ENCODE measurements at places on chromosomes 2 and 18.
A peak's percentile ranks its signal among the peaks of the same experiment; 100 is the strongest.

DNA sequence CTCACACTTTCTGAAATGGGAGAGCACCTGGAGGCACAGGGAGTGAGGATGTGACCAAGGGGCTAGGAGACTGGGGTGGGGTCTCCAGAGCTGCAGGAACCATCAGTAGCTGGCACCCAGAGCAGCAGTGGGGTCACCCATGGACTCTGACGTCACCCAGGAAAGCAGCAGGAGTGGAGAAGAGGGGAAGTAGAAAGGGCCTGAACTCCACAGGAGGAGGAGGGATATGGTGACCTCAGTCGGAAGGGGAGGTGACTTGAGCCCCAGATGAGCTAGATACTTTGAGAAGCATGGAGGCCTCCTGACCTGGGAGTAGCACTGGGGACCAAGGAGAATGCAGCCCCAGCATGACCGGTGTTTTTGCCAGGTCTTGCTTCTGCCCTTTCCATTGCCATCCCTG, 8.8 kb downstream of the NMUR1 start:
- DNase-seq, result no peak

DNA sequence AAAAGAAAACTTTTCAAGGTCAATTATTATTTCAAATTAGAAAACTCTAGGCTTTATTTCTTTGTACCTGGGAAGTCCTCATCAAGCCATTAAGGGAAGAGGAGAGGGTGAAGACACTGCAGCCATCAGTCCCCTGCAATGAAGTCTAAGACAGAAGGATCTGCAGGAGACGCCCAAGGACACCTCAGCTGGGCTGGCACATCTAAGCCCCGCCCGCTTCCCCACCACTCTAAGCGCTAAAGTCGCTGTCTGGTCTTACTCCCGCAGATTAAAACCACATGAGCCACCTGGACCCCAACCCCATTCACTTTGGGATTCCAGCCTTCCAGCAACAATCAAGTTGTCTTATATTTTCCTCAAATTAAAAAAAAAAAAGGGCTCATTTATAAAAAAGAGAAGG, 104.4 kb downstream of the AFF3 start:
- peak; percentile 71 for DNase-seq

DNA sequence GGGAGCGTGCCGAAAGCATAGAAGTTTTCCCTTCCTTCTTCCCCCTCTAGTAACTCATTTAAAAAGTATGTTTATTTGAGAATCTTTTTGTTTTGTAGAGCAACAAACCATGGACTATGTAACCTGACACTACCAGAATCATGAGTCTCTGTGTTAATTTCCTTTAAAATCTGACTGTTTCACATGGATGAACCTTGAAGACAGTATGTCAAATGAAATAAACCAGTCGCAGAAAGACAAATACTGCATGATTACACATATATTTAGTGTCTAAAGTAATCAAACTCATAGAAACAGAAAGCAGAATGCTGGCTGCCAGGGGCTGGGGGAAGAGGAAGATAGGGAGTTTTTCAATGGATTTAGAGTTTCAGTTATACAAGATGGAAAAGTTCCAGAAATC, 32.3 kb downstream of the PTPN2 start:
- DNase-seq, result no peak

- DNase-seq, result peak; percentile 55
Observed at GRCh38 chr2:64487256-64488049, 33.5 kb downstream of the LGALSL start.

DNA sequence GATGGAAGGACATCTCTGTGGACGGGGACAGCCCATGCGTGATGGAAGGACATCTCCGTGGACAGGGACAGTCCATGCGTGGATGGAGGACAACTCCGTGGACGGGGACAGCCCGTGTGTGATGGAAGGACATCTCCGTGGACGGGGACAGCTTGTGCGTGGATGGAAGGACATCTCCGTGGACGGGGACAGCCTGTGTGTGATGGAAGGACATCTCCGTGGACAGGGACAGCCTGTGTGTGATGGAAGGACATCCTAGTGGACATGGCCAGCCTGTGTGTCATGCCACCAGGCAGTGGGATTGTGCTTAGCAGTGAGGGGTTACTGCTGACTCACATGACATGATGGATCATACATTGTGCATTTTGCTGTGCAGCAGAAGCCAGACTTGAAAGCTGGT, 30.0 kb upstream of the NFATC1 start:
- no peak for DNase-seq

GRCh38 chr2:50513724-50514123, 518.2 kb downstream of the NRXN1 start:
- peak; percentile 42 for DNase-seq

DNA sequence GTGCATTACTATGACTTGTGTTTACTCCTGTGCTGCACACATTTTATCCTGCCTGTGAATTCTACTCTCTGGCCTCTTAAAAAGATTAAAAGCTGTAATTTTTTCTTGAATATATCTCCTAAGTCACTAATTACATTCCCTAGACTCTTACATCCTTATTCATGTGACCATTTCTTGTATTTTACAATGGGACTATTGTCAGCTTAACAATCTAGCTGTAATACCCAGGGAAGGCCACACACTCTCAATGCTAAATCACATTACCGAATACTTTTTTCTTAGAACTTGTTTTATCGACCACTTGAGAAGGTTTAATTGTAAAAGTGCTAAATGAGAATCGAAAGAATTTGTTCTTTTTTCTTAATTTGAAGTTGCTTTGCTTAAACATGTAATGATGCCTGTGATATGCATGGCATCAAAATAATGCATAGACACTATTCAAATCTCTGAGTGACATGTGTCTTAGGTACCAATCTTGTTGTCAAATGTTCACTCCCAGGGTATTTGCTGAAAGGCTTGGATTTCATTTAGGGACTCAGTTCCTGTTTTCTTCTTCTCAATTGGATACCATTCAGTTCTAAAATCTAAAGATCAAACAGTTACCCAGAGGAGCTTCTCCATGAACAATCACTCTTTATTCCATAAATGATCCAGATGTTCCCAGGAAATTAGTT, 498.5 kb downstream of the DPP10 start:
- no peak for DNase-seq

DNA sequence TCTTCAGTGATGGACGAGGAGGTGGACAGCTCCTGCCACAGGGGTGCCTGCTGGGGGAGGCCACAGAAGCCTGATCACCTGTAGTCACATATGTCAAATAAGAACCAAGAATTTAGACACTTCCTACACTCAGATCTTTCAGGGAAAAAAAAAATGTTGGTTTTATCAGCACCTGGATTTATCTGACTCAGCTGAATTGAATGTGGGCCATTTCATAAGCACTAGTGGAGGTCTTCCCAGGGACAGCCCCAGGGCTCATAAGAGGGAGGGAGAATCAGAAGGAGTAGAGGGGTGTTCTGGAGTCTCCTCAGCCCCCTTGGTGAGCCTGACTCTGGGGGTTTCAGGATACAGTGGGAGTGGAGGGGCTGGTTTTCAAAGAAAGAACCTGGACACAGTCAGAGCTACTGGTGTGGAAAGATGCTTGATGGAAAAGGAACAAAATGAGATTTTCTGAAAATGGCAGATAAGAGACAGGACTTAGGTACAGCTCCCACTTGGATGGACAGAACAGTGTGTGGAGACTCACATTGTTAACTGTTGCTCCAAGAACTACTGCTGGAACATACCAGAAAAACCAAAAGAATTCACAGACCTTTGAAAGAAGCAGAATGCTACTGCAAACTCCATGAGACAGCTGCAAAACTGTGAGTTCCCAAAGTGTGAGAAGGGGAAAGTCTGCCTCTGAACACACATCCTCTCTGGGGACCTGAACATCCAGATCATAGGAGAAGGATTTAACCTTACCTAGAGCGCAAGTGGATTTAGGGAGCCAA, 45.4 kb downstream of the LCT start:
- no peak for DNase-seq

- DNase-seq, result no peak
Observed at GRCh38 chr2:195659114-195659513, 2.1 kb downstream of the SLC39A10 start.

GRCh38 chr2:100560216-100560830, 2.5 kb upstream of the PDCL3 start:
- DNase-seq, result no peak

- peak; percentile 68 for DNase-seq
Observed at GRCh38 chr2:39511219-39511604, 74.1 kb upstream of the MAP4K3 start.

DNA sequence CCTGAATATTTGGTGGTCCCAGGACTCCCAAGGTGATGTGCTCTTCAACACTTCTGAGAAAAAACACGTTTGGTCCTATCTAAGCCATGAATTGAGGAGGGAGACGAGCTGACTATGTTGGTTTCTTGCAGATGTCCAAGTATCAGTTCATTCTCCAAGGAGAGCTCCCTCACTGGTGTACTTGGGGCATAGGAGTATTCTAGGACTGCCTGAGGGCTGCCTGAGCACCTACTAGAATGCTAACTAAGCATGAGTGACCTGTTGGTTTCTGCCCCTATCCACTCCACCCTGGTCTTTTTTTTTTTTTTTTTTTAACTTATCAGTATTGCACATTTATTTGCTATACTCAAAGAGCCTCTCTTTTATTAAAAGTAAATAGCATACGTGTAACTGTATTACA, 200.5 kb upstream of the FANCL start:
- DNase-seq, result no peak

DNA sequence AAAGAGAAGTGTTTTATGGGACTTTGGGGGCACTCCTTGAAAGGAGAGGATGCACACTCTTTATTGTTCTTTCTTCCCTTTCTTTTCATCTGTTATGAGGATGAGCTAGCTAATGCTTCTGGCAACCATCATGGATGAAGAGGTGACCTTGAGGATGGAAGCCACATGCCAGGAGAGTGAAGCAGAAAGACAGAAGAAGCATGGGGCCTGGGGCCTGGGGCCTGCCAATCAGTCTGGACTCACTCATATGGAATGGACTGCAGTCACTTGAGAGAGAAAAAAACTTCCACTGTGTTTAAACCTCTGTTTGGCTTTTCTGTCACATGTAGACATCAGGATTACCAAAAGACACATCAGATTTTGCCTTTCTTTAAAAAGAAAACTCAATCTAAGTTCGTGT, 35.8 kb upstream of the ZFP36L2 start:
- no peak for DNase-seq

GRCh38 chr18:67199993-67200617, 316.4 kb downstream of the DSEL start:
- peak; percentile 91 for DNase-seq

- no peak for DNase-seq
Observed at GRCh38 chr2:66189553-66189952, 245.4 kb upstream of the MEIS1 start.

GRCh38 chr2:42336361-42336965, 24.6 kb downstream of the COX7A2L start:
- DNase-seq, result no peak

- no peak for DNase-seq
Observed at GRCh38 chr2:53784436-53784835, 2.3 kb downstream of the ASB3 start.

DNA sequence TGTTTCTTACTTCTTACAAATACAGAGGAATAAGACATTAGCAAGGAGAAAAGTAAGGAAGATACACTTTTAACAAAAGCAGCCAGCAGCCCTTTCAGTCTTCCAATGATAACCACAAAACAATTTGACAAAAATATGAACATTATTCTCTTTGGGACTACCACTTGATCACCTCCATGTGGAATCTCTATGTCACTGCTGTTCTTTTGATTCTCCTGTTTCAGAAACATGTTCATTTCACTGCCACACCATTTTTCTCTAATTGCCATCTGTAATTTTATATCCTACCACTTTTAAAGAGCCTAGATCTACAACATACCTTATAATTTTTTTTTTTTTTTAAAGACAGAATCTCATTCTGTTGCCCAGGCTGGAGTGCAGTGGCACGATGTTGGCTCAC, 10.9 kb downstream of the INO80D start:
- DNase-seq, result no peak

DNA sequence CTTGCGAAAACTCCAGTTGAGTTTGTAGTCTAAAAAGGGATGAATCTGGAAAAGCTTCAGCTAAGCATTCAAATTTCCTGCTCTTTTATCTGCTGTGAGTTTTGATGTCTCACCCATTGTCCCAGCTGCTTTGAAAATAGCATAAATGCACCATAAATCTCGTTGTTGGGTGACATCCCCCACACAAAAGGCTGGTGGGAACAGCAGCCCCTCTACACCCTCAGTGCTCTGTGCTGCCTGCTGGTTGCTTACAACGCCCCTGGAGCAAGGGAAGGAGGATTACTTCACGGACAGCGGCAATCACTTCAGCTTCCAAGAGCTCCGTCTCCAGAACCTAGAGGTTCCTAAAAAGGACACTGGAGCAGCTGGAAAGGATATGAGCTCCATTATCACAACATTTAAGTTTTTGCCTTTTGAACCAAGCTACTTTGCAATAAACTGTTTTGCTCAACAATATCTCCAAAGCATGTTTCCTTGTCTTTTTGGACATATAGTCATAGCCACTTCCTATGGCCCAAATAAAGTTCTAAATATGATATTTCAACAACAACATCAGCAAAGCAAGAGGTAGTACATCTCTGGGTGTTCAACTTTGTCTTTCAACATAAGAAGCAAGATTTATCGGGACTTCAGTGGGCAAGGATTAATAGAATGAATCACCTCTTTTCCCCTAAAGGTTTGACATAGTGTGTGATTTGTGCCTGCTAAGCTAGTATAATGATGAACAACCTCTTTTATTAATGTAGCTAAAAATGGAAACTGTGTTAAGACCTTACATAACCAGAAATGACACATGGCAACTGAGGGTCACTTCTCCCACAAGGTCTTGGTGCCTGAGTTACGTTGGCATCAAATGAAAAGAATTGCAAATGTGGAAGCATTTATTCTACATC, 413.5 kb downstream of the TXNL1 start:
- DNase-seq, result no peak

DNA sequence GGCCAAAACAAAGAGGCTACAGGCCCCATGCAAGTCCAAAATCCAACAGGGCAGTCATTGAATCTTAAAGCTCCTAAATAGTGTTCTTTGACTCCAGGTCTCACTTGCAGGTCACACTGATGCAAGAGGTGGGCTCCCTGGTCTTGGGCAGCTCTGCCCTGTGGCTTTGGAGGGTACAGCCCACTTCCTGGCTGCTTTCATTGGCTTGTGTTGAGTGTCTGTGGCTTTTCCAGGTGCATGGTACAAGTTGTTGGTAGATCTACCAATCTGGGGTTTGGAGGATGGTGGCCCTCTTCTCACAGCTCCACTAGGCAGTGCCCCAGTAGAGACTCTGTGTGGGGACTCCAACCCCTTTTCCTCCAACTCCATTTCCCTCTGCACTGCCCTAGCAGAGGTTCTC, 115.8 kb upstream of the ALKAL2 start:
- no peak for DNase-seq

DNA sequence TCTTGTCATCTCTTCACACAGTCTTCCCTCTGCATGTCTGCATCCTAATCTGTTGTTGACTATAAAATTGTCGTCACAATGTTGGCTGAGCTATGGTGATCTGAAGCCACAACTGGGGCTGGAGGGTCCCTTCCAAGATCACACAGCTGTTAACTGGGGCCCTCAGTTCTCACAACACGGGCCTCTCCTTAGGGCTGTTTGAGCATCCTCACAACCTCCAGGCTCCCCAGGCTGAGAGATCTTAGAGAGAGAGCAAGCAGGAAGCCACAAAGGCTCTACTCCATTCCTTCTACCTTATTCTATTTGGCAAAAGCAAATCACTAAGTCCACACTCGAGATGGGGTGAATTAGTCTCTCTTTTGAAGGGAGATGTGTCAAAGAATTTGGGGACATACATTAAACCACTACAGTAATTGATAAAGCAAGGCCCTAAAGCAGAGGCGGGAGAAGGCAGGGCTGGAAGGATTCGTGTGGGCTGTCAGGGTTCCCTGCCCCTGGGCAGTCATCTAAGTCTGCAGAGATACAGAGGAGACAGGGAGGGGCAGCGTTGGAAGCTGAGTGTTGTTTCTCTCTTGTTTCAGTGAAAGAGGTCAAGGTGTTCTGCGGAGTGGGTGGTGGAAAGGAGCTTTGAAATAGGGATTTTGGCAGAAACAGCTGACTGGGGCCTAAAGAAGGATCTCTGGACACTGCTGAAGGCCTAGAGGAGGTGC, 15.9 kb downstream of the MYO7B start:
- DNase-seq, result no peak
